ENCODE measurements at places on chromosomes 6 and 20.

GRCh38 chr20:16501301-16501700 lies 71.9 kb downstream of the KIF16B start:
- DNase-seq, result no peak

GRCh38 chr6:38279963-38280588 lies 359.7 kb downstream of the BTBD9 start:
- DNase-seq, result no peak

DNA sequence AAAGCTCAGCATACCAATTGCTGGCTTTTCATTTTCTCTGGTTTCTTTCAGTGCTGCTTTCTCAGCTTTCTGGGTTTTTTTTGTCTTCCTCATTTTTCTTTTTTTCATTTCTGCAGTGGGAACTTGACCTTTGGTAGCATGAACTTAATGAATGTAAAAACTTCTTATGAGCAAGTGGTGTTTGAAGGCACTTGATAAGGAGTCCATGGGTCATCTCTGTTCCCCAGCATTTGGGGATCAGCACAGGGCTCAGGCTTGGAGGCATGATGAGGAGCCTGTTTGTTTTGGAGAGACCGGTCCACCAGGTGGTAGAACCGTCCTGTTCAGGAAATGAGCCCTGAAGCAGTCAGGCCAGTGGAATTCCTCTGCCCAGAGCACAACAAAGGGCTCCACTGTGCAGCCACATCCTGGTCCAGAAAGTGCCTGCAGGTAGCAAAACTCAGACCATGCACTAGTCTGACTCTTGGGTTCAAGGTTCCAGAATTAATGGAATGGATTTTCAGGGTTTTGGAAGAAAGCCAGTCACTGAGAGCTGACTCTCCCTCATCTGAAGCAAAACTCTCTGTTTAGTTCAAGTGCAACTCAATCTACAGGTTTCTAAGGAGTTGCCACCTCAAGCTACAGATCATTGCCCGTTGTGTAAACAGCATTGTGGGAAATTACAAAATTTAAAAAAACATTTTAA lies 52.3 kb upstream of the ADGRF1 start:
- no peak for DNase-seq

GRCh38 chr6:43924222-43924702 lies 154.3 kb downstream of the VEGFA start:
- DNase-seq, result peak; percentile 33

GRCh38 chr20:54668271-54669039 lies 193.1 kb downstream of the DOK5 start:
- DNase-seq, result peak; percentile 12

DNA sequence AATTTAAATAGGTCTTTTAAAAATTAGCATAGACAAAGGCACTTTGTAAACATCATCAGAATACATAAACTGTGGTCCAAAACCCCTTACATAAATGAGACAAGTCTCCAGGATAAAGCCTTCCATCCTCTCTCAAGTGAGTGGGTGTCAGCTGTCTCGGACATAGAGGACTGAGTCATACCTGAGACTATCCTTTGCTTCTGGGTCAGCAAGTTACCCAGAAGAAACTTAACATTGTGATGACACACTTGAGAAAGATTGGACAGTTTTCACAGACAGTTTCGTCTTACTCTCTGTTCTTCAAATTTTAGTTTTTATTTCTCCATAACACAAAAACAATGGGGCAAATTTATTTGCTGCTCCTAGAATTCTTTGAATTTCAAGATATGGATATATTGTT lies 838.0 kb downstream of the DHX35 start:
- DNase-seq, result no peak

GRCh38 chr6:32945953-32946352 lies 5.1 kb upstream of the HLA-DMB start:
- no peak for DNase-seq

DNA sequence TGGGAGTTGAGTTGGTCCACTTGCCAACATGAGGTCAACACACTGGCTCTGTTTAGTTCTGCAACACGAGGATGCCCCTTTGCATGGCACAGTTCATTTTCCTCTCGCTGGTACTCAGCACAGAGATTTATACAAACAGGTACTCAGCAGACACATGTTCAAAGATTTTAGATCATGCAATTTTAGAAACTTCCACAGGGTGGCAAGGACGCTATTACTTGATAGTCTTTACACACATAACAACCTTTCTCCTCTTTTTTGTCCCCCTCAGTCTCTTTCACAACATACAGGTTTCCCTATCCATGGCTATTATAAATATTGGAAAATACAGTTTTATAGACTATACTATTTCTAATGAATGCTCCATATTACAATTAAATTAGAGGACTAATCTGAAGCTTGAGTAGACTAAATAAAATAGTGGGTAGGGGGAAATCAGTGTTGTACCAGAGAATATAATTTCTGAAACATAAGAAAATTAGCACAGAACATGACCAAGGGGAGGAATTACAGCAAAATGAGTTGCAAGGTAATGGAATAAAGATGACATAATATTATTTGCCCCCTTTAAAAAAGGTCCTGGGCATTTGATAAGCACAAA lies 331.8 kb upstream of the BTBD3 start:
- DNase-seq, result no peak

- no peak for DNase-seq
Measured at GRCh38 chr6:52410979-52411378, 9.2 kb upstream of the EFHC1 start.
